ENCODE measurements at places on chromosomes 2 and 18.

DNA sequence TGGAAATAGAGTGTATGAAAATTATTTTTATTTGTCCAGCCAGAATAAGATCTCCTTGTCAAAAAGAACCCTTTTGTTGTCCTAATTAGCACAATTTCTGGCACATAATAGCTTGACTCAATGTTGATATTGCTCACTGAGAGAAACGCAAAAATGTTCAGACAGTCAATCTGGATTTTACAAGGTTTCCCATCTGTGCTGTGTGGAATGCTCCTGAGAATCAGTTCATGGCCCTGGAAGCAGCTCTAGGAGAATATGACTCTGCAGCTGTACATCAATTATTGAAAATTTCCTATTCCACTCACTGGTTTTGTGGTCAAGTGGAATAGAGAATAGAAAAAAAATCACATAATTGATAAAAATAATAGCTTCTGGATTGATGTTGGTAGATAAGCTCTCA is 1582.9 kb upstream of the NXPH2 start:
- DNase-seq, result no peak

GRCh38 chr18:46336278-46337111 is 232.3 kb downstream of the HAUS1 start:
- no peak for DNase-seq

DNA sequence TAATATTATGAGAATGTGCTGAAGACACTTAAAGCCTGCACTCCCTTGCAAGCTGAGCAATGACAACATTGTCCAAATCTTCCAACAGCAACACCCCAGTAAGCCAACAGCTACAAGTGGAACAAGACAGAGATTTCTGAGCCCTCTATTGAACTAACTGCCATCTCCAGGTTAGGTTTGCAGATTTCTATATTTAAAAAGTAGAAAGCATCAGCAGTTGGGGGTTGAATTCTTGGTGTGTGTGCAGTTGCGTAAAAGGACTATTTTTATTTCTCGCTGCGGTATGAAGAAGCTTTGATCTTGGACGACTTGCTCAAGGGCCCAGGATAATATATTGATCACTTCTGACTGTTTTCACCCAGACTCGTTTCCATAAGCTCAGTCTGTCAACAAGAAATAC is 106.2 kb upstream of the ZFP36L2 start:
- DNase-seq, result no peak

DNA sequence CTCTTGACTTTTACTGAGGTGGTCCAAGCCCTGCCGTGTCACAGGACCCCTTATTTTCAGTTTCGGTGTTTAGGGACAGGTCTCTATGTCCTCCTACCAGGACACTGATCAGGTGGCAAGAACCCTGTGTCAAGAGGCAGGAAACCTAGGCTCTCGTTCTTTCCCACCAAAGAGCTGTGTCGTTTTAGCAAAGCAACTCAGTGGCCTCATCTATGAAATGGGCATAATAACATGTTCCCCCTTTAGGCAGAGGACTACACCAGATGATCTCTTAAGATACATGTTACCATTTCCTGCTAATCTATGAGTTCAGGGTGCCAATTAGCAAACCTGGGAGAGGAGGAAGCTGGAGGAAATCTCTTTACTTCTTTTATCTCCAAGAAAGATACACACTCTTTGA is 1.9 kb downstream of the RAB31 start:
- DNase-seq, result no peak

DNA sequence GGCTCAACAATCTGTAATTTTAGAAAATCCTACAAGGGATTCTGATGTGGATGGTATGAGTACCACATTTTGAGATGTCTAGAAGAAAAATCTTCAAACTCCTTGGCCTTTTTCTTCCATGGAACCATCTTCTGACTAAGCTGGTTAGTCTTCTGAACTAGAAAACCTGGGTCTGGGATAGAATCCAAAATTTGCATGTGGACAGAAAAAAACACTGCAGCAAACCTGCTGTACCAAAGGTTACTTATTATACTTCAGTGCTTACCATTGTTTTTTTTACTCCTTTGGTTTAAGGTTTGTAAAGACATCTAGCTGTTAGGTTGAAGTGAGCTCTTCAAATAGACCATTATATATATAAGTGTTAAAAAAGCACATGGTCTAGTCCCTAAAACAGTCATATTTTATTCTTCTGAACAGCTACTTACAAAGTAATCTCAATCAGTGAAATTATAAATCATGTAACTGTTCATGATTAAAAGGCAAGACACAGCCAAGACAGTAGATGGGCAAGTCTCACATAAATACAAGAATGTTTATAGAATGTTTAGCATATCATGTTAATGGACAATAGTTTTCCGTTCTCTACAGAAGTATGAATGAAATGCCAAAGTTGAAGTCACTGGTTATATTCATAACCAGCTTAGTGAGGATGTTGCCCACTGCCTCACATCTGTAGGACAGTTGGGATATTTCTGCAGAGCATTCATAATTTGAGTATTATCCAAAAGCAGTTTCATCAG is 85.5 kb downstream of the ORC4 start:
- no peak for DNase-seq

GRCh38 chr2:136236019-136236418 is 118.1 kb upstream of the CXCR4 start:
- no peak for DNase-seq

DNA sequence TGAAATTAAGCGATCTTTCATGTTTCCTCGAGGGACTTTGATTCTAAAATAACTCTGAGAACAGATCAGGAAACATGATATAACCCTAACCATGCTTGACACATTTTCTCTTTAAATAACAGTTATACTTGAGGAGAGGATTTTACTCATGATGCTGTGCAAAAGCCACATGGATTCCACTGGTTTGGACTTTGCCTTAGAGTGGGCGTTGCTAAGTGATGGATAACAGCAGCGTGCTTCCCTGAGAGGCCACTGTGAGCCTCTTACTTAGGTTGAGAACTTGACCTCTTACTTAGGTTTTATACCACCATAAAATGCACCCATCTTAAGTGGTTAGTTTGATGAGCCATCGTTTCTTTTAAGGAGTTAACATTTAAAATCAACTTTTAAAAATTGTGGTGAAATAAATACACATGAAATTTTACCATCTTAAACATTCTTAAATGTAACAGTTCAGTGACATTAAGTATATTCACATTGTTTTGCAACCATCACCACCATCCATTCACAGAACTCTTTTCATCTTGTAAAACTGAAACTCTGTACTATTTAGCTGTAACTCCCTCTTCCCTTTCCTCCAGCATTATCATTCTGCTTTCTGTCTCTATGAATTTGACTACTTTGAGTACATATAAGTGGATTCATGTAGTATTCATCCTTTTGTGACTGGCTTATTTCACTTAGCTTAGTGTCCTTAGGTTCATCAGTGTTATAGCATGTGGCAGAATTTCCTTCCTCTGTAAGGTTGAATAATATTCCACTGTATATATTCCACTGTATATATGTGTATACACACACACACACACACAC is 22.6 kb downstream of the ANXA4 start:
- no peak for DNase-seq

- DNase-seq, result no peak
These were observed 16.3 kb upstream of the SLC1A4 start for GRCh38 chr2:64972876-64973275.

GRCh38 chr2:11657646-11658045 is 12.3 kb downstream of the NTSR2 start:
- no peak for DNase-seq

- DNase-seq, result no peak
These were observed 1663.6 kb downstream of the SUCLG1 start for GRCh38 chr2:82795446-82795845.

DNA sequence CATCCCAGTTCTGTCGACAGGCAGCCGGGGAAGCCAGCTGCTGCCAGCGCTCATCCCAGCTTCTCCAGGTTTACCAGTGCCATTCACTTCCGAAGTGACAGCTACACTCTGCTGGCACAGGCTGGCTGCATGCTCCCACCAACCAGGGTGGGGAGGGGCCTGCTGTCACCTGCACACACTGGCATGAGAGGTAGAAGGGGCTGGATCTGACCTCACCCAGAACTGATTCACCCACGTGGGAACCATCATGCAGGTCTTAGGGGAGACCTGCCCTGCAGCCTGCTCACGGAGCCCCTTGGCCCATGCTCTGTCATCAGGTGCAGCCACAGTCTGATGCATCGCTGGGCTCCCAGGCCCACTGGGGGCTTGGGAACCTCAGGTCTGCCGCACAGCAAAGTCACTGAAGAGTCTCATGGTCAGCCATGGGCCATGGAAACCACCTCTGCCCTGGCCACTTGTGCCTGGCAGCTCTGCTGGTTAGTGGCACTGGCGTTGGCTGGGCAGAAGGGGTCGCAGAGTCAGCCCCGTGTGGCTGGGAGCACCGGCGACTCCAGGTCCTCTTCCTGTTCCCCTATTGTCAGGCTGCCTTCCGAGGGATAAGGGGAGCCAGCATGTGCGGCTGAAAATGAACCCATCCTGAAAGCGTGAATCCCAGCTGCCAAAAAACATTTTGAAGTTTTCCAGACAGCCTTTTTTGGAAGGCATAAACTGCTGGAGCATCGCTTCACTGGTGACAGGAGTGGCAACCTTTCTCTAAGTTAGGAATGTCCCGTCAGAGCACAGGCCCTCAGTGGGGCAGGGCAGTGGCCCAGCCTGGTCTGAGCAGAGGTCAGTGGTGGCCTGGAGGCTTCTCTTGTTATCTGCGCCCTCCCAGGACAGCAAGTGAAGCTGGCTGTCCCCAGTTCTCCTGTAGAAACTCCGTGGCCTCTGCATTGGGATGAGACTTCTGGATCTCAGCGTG is 157.8 kb downstream of the SEPTIN10 start:
- DNase-seq, result no peak

DNA sequence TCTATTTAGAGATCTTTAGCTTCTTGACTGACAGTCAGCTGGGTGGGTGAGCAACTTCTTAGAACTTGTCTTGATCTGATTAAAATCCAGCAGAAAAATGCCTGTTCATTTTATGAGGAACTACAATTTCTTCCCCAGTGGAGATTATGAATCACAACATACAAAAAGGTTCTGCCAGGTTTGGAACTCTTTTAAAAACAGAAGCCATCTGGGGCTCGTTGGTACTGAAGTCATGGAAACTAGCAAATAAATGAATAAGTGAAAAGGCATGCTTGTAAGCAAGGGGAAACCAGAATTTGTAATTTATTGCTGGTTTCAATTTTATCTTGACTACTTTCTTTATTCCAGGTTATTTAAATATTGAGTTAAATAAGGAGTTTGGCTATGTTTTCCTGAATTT is 767.4 kb downstream of the MBD2 start:
- no peak for DNase-seq

DNA sequence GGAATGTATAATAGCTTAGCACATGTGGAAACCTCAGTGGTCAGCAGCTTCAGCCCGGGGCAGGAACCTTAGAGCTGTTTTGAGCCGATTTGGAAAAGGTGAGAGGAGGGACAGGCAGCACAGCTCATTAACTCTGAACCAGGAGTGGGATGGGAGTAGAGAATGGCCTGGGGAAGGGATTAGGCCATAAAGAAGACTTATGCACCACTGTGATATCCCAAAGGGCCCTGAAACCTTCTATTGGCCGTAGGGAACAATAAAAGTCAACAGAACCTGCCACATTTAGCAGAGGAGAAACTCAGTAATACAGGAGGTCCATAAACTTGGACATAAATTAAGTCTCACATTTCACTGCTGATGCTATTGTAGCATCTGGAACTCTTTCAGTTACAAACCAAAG is 124.2 kb upstream of the REV1 start:
- DNase-seq, result no peak

- no peak for DNase-seq
These were observed 81.3 kb upstream of the KYNU start for GRCh38 chr2:142796161-142796560.

- DNase-seq, result no peak
These were observed 186.4 kb downstream of the VAPA start for GRCh38 chr18:10100196-10100595.

DNA sequence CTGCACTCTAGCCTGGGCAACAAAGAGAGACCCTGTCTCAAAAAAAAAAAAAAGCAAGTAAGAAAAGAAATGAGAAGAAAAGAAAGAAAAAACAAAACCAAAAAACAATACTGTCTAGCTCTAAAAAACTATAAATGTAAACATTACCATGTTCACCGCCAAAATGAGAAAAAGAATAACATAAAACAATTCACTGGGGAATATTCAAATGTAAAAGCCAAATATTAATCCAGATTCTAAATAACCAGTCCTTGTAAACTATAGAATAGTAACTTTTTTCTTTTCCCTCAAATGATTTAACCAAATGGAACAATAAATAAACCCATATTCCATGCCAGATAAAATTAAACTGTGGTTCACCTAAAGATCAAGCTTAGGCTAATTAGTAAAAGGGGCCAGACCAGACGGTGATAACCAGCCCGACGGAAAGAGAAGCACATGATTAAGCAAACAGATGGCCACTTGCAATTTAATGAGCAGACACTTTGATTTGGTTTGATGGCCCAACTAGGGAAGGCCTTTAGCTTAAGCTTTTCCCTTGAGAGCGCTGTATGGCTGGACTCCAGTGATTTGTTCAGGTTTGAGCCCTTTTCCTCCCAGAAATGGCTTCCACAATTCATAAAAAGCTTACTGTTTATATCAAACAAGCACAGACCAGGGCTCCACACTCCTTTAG is 39.4 kb upstream of the ZNF397 start:
- no peak for DNase-seq

GRCh38 chr18:50632895-50633515 is 73.1 kb downstream of the MAPK4 start:
- DNase-seq, result no peak

DNA sequence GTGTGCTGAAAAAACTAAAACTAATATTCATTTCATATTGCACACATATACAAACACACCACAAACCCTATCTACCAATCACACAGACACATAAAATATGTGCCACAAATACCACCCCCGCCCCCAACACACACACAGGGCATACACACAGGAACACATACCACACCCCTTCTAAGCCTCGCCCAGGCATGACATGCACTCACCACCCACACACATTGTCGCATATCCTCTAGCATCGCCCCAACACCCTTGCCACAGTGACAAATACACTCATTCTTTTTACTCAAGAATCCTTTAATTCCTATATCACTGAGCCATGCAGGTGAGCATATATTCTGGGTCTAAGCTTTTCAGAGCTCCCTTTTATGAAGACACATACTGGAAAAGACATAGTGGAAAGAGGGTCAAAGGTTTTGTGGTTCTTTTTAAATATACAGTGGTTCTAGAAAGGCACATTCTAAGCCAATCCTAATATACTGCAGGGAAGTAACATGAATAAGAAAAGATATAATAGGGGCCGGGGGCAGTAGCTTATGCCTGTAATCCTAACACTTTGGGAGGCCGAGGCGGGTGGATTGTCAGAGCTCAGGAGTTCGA is 24.5 kb upstream of the LCLAT1 start:
- no peak for DNase-seq

DNA sequence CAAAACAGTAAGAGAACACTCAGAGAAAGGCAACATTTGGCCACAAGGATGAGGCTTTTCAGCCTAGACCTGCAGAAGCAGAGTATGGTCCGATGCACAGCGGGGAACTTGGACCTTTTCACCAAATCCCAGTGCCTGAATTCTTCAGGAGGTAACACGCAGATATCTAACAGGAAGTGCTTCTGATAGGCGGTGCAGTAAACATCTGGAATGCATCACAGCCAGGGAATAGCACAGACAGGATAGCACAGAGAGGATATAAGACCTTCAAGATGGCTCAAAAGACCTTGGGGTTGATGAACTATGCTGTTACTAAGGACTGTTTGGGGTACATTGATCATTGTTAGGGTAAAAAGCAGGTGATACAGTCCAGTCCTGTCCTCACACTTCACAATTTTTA is 1.7 kb downstream of the TMEM127 start:
- no peak for DNase-seq

- no peak for DNase-seq
These were observed 4.9 kb upstream of the SIX2 start for GRCh38 chr2:45014016-45014702.

- no peak for DNase-seq
These were observed 31.5 kb downstream of the FAP start for GRCh38 chr2:162211732-162212131.

- DNase-seq, result peak; percentile 79
These were observed 28.9 kb upstream of the CNOT11 start for GRCh38 chr2:101223814-101224231.

Measured in NCI-H2029 treated with DMSO at 0.1 percent for 48 hours (cell line).